ENCODE measurements at places on chromosomes 4 and X.

GRCh38 chr4:100100985-100101384, 89.3 kb downstream of the DDIT4L start:
- no peak for DNase-seq

DNA sequence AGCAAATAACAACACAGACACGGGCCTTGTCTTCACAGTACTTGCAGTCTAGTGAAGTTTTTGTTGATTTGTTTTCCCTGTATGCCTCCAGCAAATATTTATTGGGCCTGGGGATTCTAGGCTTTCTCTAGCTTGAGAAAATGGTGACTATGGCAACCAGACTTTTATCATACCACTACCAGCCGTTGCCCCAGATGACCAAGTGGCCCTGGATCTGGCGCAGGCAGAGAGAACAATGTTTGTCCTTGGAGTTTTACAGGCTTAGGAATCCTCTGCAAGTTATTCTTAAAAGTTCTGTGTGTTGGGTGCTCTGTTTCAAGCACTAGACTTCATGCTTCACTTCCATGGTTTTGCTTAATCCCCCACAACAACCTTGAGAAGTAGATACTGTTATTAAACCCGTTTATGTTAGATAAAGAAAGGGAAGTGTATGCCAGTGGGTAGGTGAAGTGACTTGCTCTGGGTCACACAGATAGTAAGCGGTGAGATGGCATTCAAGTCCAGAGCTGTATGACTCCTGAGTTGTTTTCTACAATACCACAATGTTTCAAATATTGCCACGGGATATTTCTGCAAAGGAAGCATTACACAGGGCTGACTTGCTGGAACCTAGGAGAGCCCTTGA, 94.6 kb downstream of the AKAP4 start:
- no peak for DNase-seq

DNA sequence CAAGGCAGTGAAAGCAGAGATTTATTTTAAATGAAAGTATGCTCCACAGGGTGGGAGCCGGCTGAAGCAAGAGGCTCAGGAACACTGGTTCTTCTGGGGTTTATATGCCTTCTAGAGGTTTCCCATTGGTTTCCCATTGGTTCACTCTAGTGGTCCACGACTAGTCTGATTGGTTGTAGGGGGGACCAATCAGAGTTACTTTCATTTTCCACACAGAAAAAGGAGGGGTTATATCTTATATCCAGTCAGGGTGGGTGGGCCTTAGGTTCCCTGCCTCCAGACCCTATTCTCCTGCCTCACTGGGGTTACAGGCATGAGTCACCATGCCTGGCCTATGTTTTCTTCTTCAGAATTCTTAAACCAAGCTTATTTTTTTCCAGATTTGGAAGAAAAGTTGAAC, 101.6 kb downstream of the KLHL8 start:
- peak; percentile 76 for DNase-seq

GRCh38 chr4:78863991-78864390, 75.2 kb downstream of the PAQR3 start:
- no peak for DNase-seq

GRCh38 chr4:175823015-175823742, 11.1 kb upstream of the GPM6A start:
- DNase-seq = no peak

DNA sequence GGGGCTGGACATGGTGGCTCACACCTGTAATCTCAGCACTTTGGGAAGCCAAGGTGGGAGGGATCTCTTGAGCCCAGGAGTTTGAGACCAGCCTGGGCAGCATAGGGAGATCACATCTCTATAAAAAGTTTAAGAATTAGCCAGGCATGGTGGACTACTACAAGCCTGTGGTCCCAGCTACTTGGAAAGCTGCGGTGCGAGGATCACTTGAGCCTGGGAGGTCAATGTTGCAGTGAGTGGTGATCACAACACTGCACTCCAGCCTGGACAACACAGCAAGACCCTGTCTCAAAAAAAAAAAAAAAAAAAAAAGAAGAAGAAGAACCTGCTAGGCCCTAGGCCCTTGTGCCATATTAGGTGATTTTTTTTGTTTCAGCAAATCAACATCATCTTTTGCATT, 12.2 kb downstream of the SRD5A3 start:
- DNase-seq = no peak

DNA sequence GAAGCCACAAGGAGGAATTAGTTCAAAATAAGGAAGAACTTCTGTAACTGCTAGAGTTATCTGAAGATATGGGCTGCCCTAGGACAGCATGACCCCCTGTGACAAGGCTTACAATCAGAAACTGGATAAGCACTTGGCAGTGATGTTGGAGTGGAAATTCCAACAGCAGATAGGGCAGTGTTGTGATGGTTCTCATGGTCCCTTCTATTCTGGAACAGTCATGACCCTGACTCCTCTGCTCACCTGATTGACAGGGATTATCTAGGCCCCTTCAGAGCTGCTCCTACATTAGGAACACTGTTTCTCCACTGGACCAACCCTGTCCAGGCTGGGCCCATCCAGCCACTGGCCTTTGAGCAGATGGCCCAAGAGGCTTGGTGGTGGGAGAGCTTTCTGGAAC, 17.9 kb downstream of the NALF2 start:
- DNase-seq = no peak

GRCh38 chrX:12865359-12865758, 1.5 kb upstream of the TLR7 start:
- DNase-seq = no peak

GRCh38 chr4:17187003-17187402, 288.6 kb upstream of the LDB2 start:
- DNase-seq = no peak
